ENCODE measurements at places on chromosomes 4 and X. TPM values are rescaled to one million over a fixed set of nuclear protein-coding genes. Genes with fewer than 3 reads are reported as not detected.

Gene ERAS
- not detected for total RNA-seq

DNA sequence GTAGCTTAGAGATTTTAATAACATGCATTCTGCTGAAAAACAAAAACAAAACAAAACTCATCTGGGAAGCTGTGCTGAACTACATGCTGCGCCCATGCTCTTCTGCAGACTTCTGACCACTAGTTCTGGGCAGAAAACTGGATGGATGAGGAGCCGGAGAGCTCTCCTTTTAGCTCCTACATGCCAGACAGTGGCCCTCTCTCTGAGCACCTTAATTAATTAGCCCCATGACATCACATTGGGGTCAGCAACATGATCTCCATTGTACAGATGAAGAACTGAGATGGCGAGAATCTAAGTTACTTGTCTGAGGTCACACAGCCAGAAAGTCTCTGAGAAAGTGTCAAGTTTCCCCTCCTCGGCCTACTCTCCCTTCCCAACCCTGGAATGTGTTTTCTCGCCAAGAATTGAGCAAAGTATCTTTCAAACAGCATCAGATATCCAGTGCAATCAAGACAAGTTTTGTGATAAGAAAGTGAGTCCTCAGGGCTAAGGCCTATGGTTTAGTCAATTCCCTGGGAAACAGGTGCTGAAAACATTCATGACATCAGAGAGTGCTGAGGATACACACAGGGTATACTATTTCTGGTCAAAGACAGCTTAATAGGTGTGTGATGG lies 21.6 kb downstream of the SCD5 start:
- no peak overlapping the region for H3K4me3 ChIP-seq
- H3K27ac ChIP-seq: no peak overlapping the region
- H3K36me3 ChIP-seq: no peaks in the 10 kb centered on the region

DNA sequence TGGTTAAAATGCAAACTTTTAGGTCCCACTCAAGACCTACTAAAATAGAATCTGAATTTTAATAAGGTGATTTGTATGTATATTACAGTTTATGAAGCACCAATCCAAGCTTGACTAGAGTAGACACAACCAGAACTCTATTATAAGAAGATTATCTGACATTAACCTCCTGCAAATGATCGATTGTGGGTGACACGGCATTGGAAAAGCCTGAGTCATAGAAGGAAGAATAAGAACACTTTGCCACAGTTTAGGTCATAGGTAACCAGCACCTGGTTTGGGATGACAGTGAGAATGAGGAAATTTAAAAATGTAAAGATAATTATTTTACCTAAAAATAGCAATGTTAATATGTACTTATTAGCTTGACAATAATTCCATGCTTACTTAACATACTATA lies 15.2 kb downstream of the PDGFC start:
- H3K4me3 ChIP-seq: no peak overlapping the region
- H3K27me3 ChIP-seq: no peaks in the 10 kb centered on the region

DNA sequence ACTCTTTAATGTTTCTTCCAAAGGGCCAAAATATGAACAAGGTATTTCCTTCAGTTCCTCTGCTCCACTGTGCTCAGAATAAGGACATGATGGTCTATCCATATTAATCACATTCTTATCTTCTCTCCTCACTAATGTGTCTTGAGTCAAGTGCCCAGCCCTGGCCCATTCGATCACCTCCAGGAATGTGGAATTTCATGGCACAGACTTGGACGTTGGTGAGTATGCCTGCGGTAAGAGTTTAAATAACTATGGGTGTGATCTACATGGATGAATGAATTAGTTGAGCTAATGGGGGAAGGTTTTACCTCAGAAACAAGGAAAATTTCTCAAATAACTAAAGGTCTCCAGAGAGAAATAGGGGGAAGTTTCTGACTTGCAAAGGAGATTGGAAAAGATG lies 174.0 kb downstream of the NPFFR2 start:
- no peaks in the 10 kb centered on the region for H3K36me3 ChIP-seq
- DNase-seq: no peak
- no peaks in the 10 kb centered on the region for H3K4me1 ChIP-seq
- no peak overlapping the region for H3K4me3 ChIP-seq
- H3K27me3 ChIP-seq: no peaks in the 10 kb centered on the region

DNA sequence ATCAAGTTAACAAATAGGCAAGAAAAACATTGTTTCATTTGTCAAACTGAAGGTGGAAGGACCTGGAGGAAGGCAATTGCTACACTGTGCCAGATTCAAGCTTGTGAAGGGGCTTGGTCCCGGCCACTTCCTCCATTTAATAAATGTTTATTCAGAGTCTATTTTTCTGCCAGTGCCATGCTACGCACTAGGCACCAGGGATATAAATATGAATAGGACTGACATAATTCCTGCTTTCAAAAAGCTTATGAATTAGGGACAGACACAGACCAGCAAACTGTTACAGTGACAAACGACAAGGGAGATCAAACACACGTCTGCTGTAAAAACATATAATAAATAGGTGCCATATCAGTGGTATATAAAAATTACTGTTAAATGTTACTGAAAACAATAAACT lies 571 bp downstream of the TLR6 start:
- peak overlapping the region; percentile 88 for H3K27ac ChIP-seq
- H3K36me3 ChIP-seq: peaks cover 3% of the 10 kb centered on the region

Gene MAGEA2B
- not detected for total RNA-seq

DNA sequence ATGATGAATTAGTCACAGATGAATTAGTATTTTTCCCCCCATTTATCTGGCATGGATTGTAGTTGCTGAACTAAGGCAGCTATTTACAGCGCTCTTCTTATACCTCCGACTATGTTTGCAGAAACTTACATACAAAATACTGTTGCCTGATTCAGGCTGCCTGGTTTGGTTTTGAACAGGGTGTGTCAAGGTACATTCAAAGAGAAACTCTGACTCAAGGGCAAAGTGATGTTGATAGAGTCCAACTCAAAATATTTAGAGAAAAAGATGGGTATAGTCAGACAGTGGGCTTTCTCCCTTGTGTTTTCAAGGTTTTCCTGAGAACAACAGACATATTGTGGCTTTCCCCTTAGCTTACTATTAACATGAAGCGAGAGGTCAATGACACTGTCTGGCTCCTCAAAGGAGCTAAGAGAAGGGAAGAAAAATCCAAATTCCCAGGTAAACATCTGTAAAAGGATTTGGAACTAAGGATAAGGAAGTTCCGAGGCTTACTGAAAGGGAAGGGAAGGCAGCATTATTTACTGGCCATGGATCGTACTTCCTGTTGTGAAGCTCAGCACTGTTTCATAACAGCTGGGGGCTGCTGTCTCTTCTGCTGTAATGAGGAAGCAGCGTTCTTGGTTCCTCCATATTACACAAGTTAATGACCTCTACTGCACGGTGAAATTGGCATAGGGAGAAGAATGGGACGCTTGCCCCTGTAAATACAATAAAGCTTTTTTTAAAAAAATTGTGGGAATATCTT lies 30.9 kb downstream of the FAM9C start:
- DNase-seq: no peak
- H3K4me3 ChIP-seq: peak overlapping the region; percentile 12
- no peaks in the 10 kb centered on the region for H3K36me3 ChIP-seq

Gene DCAF4L1
- 0.20 TPM for total RNA-seq

DNA sequence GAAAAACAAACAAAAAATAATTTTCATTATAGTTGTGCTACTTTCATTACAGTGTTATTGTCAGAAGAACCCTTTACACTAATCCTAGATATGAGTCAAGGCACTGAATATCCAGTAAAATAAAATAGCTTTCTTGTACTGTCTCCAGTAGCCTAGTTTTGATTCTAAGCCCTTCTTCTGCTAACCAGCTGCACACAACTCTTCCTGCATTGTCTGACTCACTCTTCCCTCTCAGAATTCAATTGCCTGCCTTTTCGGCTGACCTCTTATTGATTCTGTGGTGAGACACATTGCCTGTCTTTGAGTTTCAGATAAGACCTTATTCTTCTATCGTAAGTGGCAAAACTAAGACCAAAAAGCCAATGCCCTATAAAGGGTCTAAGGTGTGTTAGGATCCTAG lies 26.7 kb upstream of the PCDH18 start:
- no peaks in the 10 kb centered on the region for H3K36me3 ChIP-seq
- H3K27ac ChIP-seq: no peak overlapping the region
- no peaks in the 10 kb centered on the region for H3K4me1 ChIP-seq
- no peaks in the 10 kb centered on the region for H3K27me3 ChIP-seq
- no peak for DNase-seq

DNA sequence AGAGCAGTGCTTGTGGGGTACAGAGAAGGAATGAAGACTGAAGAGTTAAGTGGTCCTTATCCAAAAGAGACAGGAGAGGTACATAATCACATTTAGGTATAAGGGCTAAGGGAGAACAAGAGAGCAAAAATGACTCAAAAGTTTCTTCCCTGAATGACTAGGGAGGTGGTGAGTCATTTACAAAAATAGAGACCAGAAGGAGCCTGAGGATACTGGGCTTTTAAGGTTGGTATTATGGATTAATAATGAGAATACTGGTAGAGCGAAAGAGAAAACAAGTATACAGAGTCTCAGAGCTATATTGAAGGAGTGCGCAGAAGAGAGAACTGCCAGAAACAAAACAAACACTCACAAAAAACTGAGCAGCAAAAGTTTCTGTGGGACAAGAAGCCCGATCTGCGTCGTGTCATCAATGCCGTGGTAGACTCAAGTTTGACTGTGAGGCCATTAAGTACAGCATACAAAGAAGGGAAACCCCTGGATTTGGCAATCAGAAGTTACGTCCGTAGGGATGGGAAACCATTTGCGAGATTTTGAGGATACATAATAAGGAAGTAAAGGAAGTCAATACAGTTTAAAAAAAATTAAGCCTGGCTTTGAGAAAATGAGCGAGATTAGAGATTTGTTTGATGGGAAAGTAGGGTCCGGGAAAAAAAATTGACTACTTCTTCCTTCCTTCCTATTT lies 129.1 kb upstream of the STIM2 start:
- DNase-seq: no peak
- H3K4me3 ChIP-seq: no peak overlapping the region
- peaks cover 3% of the 10 kb centered on the region for H3K27me3 ChIP-seq
- peaks cover 5% of the 10 kb centered on the region for H3K36me3 ChIP-seq

Gene HSD17B13
- total RNA-seq: 0.10 TPM

- H3K4me1 ChIP-seq: no peaks in the 10 kb centered on the region
- DNase-seq: no peak
- no peaks in the 10 kb centered on the region for H3K36me3 ChIP-seq
- H3K4me3 ChIP-seq: no peak overlapping the region
- peaks cover 41% of the 10 kb centered on the region for H3K27me3 ChIP-seq
Measured at GRCh38 chr4:7196736-7197135, 4.4 kb downstream of the SORCS2 start.

DNA sequence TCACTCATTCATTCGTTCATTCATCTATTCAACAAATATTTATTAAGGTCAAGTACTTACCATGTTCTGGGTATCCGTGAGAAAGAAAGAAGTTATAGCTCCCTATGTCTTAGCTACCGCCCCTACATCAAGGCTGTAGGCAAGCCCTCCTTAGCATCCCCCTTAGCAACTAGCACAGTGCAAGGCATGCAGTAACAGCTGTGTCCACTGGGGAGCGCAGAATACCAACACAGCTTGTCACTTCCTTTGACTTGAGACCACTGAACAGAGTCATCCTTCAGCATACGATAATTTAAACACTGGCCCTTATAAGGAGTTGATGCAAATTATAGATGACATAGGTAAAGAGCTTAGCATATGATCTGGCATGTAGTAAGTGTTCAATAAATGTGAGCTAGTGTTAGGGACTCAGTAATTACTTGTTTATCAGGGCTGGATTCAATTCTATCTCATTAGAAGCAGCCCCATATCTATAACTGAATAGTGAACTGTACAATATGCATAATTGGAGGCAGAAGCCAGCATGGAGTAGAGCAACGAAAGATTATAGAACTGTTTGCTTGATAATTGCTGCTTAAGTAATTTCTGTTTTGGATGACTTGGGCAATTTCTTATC lies 8.7 kb downstream of the KIAA1210 start:
- no peak overlapping the region for H3K27ac ChIP-seq
- no peak overlapping the region for H3K4me3 ChIP-seq
- H3K27me3 ChIP-seq: no peaks in the 10 kb centered on the region
- no peaks in the 10 kb centered on the region for H3K4me1 ChIP-seq
- H3K36me3 ChIP-seq: no peaks in the 10 kb centered on the region

DNA sequence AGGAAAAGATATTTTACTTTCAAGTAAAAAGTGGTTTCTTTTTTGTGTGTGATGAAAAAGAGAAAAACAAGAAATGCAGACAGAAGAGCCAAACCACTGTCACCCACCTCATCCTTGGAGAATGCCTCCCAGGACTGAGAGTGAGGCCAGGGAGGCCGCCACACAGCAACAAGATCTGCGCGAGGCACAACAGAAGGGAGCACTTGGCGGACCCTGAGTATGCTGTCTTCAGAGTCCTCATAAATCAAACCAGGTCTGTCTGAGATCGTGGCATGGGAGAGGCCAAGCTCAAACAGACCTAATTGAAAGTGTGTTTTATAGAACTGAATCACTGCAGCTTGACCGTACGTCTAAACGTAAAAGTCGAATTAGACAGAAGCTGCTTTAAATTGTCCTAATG lies 134.3 kb upstream of the VCX2 start:
- no peak overlapping the region for H3K4me3 ChIP-seq
- H3K27ac ChIP-seq: no peak overlapping the region

DNA sequence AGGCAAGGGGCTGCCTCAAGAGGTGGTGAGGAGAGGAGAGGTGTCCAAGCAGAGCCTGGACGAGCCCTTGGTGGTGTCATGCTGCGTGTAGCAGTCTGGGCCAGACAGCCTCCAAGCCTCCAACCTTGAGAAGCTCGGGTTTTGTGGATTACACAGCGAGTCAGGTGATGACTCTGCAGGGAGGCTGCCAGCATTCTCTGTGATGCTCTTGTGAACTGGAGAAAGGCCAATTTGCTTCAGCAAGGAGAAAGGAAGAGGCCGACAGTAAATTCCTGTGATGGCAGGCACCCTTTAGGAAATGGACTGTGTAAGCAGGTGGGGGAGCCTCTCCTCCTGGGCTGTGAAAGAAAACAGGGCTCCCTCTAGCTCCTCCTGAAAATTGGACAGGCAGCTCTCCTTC lies 36.0 kb upstream of the CD99L2 start:
- no peaks in the 10 kb centered on the region for H3K4me1 ChIP-seq
- DNase-seq: no peak
- H3K27me3 ChIP-seq: peaks cover 3% of the 10 kb centered on the region
- no peak overlapping the region for H3K27ac ChIP-seq
- no peak overlapping the region for H3K4me3 ChIP-seq

- no peak overlapping the region for H3K4me3 ChIP-seq
- no peaks in the 10 kb centered on the region for H3K36me3 ChIP-seq
- H3K27ac ChIP-seq: no peak overlapping the region
- DNase-seq: no peak
- H3K27me3 ChIP-seq: no peaks in the 10 kb centered on the region
Measured at GRCh38 chr4:54746218-54746617, 88.5 kb downstream of the KIT start.

DNA sequence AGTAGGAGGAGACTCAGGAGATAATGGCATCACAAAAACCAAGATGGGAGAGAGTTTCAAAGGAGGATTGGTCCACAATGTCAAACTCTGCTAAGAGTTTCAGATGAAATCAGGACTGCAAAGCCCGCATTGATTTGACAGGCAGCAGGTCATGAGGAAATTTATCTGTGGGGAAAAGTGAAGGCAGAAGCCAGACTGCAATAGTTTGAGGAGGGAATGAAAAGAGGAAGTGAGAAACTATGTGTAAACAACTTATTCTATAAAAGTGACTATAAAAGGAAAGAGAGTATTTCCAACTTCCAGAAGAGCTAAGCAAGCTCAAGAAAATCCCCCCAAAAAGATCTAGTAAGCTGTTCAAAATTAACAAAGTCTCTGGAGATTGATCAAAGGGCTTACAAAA lies 66.3 kb upstream of the DGKK start:
- no peak overlapping the region for H3K27ac ChIP-seq
- no peak overlapping the region for H3K4me3 ChIP-seq
- no peak for DNase-seq
- no peaks in the 10 kb centered on the region for H3K36me3 ChIP-seq
- H3K4me1 ChIP-seq: no peaks in the 10 kb centered on the region
- no peaks in the 10 kb centered on the region for H3K27me3 ChIP-seq

Gene CFAP47
- not detected for total RNA-seq
